ENCODE measurements at places on chromosomes 4 and X.

DNA sequence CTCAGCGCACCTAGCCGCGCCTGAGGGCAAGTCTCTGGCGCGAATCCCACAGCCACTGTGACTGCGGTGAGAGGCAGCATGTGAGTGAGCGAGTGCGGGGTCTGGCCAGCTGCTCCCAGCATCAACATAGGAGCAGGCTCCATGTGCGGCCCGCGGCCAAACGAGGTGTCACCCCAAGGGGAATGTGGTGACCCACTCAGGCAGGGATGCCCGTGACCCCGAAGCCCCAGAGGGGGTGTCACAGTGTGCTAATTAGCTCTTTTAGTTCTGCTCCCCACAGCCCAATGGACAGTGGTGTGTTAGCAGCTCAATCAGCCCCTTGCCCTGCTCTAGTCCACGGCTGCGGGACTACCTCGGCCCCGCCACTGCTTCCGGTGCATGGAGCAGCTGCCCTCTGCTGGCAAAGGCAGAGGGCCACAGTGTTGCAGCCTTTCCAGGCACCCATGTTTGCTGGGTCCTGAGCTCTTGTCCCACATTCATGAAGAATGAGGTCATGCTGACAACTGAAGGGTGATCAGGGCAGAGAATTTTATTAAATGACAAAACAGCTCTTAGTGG, 61.4 kb downstream of the AGA start:
- no peak for DNase-seq

DNA sequence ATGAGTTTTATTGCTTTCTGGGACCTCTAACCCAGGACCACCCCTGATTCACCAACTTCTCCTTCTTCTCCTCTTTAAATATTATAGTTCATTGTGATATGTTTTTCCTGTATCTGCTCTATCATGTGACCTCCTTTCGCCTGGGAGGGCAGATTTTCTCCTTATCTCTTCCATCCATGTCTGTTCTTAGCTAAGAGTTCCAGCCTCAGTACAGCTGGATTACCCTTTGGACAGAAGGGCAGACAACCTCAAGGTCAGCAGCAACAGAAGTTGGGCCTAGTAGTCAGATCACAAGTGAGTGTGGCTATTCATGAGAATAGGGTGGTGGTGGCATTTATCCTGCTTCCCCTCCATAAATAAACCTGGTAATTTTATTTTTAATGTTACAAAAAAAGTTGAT, 5.7 kb upstream of the XK start:
- no peak for DNase-seq

DNA sequence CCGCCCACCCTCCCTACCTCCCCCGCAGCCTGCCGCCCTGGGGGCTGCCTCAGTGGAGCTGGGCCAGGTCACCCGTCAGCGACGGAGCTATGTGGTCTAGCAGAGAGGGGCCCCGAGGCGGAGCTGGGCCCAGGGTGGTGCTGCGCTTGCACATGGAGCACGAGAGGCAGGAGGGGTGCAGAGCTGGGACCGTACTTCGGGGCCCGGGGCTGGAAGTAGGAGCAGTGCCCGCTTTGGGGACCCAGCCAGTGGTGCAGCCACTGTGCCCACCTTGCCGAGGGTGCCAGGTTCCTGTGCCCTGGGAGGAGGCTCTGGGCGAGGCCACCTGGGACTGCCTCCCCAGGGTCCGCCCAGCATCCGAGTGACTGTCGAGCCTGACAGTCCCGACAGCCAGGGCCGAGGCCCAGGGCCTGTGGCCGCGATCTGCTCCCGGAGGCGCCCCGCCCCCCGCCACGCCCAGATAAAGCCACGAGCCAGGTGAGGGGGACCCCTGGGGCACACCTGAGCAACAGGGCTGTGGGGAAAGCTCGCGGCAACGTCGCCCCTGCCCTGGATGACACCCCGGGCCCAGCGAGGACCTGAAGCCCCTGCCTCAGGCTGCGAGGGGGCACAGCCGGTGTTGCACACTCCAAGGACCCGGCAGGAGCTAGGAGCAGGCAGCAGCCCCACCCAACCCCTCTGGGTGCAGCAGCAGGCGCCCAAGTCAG, 117.5 kb downstream of the DNAAF6 start:
- DNase-seq: no peak

DNA sequence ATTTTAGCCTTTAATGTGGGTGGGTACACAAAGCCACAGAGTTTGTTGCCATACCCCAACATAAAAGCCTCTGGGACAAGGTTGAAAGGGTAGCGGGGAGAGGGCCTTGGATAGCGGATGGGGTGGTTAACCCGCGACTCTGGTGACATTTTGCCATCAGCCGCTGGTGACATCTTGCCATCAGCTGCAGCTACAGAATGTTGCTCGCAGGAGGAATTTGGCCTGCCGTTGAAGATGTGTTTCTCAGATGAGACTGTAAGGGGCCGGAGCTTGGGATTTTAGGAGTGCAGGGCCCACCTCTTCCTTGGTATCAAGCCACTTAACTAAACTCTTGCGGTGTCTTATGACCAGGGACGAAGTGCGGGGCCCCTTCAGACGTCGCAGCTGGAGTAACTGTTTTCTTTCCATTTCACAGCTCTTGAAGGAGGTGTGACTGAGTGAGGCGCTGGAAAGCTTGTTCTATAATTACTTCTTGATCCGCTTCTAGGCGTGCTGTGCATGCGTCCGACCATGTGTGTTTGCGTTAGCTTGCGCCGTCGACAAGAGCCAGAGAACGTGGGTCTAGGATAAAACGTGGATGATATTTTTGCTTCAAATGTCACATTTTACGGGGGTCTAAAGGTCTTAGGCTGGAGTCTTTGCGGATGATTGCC, 820 bp upstream of the RASL11B start:
- DNase-seq: no peak

GRCh38 chr4:189815404-189816192, 125.1 kb upstream of the FRG1 start:
- no peak for DNase-seq

DNA sequence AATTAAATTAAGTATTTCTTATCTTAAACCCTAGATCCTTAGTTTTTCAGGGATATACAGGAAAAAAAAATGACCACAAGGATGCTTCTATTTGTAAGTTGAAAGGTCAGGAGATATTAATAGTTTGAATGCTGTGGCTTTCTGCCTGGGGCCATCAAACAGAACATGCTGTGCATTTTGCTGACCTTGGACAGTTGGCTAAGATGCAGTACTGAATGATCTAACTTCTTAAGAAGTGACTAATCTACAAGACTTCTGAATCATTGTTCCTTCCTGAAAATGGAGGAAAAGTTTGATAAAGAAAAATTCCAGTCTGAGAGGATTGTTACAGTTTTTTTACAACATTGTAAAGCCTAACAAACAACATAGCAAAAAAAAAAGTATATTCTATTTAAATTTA, 237.8 kb upstream of the JADE1 start:
- DNase-seq: no peak

DNA sequence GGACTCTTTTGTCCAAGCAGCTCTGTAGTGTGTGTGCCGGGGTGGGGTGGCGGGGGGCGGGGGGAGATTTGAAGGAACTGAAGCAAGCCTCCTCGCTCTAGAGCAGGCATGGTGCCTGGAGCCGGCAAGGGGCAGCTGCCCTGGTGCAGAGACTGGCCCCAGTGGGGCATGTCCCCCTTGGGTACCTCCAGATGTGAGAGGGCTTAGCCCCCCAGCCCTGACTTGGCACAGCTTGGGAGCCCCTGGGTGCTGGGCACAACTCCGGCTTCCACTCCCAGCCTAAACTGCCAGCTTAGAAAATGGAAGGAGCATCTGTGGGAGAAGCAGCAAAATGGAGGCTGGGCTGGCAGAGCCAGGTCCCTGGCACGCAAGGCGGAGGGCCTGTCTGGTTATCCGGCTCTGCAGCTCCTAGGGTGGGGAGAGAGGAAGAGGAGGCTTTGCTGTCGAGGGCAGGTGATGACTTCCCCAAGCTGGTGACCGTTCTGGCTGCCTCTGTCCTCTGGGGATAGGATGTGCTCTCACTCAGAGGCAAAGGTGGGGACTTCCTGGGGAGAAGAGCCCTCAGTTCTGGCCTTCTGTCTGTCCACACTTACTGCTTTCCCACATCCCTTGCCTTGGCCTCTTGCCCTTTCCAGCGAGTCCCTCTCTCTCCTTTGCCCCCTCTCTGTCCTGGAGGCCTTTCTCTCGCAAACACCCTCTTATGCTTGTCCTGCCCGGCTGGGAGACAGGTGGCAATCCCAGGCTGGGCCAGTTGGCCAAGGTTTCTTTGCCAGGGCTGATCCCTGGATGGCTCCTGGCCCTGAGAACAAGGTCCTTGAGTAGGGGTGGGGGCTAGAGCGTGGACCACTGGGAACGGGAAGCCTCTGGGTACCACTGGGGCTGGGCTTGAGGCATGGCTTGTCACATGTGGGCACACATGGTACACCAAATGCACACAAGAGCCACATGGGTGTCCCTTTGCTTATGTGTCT, 2.0 kb downstream of the DLG3 start:
- no peak for DNase-seq

- DNase-seq: no peak
Measured at GRCh38 chr4:184850431-184851199, 24.8 kb upstream of the ACSL1 start.

DNA sequence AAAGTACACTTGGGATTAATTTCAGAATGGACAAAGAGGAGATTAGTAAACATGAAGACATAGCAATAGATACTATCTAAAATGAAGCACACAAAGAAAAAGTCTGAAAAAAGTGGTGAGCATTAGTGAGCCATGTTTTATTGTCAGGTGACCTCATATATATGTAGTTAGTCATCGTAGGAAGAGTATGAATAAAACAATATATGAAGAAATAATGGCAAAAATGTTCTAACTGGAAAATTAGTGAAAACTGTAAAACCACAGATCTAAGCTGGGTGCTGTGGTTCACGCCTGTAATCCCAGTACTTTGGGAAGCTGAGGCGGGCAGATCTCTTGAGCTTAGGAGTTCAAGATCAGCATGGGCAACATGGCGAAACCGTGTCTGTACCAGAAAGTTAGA, 67.9 kb downstream of the RBPJ start:
- no peak for DNase-seq

- DNase-seq: no peak
Measured at GRCh38 chrX:25674776-25675175, 463.4 kb upstream of the MAGEB18 start.

DNA sequence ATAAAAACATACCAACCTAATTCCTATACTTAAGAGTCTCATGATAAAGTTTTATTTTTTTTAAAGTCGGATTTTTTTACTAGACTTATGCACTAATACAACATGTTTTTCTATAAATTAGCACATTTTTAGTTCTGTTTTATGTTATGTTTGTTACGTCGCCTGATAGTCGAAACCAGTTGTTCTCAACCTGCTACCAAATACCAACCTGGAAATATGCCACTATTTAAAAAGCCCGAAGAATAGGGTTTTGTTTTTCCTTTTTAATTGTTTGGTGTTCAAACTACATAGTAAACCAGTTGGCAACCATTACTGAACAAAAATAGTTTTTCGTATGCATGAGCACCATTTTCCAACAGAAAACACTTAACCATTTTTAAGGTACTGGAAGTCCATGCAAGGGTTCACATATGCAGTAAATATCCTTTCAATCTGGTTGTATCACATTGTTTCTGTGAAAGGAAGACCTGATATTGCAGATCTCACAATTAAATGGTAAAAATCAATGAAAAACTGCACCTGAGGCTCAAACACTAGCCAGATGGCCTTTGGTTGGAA, 1.4 kb downstream of the WDFY3 start:
- no peak for DNase-seq

All from T-helper 1 cell (primary cell).